CD4-positive, CD25-positive, alpha-beta regulatory T cell (primary cell): ENCODE measurements at places on chromosomes 12 and 14. TPM values are rescaled to one million over a fixed set of nuclear protein-coding genes. Genes with fewer than 3 reads are reported as not detected.

GRCh38 chr14:95452893-95453712 is 63.3 kb downstream of the SYNE3 start:
- no peak for DNase-seq

DNA sequence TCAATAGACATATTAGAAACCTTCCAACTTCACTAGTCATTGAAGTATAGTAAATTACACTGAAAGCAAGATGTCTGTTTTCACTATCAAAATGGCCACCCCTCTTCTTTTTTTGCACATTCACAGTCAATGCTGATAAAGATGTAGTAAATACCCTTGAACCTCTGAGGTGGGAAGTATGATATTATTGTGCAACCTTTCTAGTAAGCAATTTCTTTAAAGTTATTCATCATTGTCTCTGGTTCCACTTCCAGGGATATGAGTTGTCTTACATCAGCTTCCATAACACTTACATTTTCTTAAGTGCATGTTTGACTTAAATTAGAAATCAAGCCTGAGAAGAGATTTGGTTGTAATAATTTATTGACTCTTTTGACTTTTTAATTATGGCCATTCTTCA is 453.9 kb upstream of the MGAT4C start:
- no peak for DNase-seq

- no peak for DNase-seq
Measured at GRCh38 chr14:91358654-91359220, 58.9 kb downstream of the CCDC88C start.

DNA sequence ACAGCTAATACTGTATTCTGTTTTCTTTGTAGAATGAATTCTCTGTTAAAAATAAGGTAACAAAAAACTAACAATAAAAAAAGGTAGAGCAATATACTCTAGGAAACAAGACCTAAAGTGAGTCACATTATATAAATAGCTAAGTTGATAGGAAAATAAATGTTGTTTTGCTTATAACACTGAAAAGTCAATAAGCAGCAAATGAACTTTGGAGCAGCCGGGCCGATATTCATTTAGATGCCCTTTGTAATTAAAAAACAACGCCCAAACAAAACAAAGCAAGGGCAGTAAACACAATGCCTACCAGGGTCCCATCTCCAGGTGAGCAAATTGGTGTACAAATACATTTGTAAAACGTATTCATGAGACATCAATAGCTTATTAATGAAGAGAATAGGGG is 227.6 kb upstream of the FOXN3 start:
- no peak for DNase-seq

- no peak for DNase-seq
Measured at GRCh38 chr12:131131077-131131807, 177.5 kb downstream of the ADGRD1 start.

DNA sequence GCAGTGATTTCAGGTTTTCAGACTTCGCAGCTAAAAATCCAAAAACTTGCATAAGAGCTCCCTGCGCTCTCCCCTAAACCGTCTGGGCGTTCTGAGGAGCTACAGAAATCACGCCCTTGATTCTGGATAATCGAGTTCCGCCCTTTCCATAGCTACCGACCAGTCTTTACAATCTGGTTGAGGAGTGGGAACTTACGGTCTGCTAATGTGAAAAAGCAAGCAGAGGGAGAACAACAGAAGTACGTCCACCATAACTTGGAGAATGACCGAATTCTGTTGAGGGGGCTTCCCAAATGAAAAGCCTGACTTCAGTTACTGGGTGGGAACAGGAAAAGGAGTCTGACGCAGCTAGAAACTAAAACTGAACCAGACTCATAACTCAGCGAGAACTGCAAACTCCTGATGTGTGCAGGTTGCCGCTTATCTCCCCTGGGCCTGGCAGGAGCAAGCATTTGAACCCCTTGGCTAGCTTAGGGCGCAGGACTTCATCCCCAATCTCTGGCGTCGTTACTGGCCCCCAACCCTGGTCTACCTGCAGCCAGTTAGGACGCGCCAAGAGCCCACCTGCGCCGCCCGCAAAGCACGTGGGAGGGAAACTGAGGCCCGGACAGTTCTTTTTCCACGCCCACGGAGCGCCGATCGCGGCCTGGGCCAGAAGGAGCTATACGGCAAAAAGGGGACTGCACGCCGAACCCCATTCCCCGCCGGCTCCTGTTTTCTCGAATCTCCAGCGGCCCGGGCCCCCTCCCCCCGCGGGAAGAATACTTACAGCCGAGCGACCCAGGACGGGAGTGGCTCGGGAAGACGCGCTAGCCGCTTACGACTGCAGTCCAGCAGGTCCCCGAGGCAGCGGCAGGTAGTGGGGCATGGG is 838 bp downstream of the LRIG3 start:
- DNase-seq, result no peak

DNA sequence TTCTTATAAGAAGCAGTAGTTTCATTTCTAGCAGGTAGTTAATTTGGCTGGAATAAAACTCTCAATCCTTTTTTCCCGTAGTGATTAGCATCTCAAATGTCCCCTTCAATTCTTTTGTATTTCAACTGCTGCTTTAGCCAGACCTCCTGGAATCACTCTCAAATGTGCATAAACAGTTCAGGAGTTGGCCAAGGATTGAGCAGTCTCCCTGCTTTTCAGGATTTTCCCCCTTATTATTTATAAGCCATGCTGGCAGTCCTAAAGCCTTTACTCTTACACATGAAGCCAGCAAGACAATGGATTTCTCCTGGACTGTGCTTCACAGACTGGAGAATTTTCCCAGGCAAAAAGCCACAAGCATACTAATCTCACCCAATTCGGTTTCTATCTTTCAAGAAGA is 950.1 kb downstream of the VRK1 start:
- no peak for DNase-seq

- no peak for DNase-seq
Measured at GRCh38 chr12:119683413-119683812, 15.5 kb downstream of the PRKAB1 start.

The HOXC5 gene
- not detected for total RNA-seq

The CARMIL3 gene
- 0.52 TPM for total RNA-seq

GRCh38 chr14:65084554-65085505 is 17.5 kb downstream of the MAX start:
- no peak for DNase-seq

GRCh38 chr12:50224026-50224692 is 57.0 kb upstream of the CERS5 start:
- DNase-seq, result peak; percentile 43

GRCh38 chr12:114152066-114152465 is 185.9 kb upstream of the RBM19 start:
- no peak for DNase-seq

GRCh38 chr14:52797653-52798052 is 6.2 kb upstream of the GNPNAT1 start:
- no peak for DNase-seq

The MARCHF9 gene
- total RNA-seq, result 35.4 TPM

DNA sequence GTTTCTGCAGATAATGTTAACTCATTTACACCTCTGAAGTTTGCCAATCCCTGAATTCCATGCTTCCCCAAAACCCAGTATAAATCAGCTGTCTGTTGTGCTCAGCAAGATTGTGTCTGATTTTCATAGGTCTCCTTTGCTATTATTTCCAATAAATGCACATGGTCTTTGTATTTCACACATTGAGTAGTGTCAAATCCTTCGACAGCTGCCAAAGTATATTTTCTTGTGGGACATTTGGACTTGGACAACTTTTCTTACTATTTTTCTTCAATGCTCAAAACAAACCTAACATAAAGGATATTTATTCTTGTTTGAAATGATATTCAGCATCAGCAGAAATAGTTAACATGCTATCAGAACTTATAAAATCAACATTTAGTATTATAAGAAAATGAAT is 406.1 kb upstream of the OR4E1 start:
- no peak for DNase-seq

The KLHL33 gene
- total RNA-seq, result 0.72 TPM

DNA sequence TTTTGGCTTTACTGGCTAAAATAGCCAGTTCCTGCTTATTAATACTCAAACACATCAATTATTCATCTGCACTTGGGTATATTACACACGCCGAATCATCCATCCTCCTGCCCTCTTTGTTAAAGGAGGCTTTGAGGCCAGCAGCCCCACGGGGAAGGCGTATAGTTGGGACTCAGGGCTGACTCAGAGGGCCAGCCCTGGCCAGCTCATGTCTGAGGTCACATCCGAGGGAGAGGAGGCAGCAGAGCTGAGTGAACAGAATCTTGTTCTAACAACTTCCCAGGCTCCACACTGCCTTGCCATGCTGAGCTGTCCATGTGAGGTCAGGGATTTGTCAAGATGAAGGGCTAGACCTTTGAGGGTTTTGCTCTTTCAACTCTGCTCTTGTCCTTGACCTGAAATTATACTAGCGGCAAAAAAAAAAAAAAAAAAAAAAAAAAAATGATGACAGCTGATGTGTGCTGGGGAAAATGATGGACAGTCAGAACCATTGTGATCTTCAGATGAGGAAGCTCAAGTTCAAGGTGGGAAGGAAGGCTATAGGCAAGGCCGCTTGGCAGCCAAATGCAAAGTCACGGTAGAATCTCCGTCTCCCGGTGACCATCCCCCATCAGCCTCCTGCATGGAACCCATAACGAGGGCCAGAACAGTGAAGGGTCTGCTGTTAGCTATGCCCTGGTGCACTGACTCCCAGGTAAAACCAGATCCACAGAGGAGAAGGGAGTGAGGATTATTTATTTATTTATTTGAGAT is 12.5 kb upstream of the MARK3 start:
- no peak for DNase-seq

The FAM186B gene
- total RNA-seq, result not detected

GRCh38 chr12:89966495-89967240 is 258.0 kb upstream of the ATP2B1 start:
- no peak for DNase-seq

DNA sequence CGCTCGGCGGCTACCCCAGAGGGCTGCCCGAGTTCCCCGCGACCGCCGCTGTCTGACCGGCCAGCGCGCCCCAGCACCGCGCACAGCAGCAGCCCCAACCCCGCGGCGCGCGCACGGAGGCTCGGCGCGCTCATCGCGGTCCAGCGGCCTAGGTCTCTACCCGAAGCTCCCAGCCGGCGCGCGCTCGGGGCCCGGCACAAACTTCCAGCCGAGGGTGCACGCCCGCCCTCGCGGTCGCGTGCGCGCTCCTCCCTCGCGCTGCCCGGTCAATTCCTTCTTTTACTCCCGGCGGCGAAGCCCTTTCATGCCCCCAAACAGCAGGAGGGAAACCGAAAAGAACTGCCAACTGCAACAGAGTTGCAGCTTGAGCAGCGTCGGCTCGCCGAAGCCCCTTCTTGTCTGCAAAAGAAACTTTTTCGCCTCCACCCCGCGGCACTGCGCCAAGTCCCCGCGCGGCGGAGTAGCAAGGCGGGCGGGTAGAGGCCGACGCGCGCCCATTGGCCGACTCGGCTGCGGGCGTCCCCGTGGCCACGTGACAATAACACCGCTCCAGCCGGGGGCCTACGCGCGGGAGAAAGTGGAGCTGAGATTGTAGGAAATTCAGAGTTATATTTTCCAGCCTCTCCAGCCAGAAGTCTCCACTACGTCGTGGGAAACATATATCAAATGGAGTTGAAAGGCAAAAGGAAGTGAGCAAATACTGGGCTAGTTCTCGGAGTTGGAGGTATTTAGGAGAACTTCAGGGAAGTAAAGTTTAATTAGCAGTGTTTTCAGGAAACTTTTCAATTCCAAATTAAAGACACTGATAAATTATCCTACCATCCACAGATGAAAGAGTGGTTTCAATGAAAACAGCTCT is at the start of gene LRIG3:
Gene LRIG3 (minus strand): TSS at position 403 of the 859 bp plus-strand sequence. CDS start 269 bp downstream, at position 134.
- DNase-seq, result no peak
